Suprapubic skin (tissue), 4 donors: ENCODE measurements at places on chromosomes 2 and 18.

DNA sequence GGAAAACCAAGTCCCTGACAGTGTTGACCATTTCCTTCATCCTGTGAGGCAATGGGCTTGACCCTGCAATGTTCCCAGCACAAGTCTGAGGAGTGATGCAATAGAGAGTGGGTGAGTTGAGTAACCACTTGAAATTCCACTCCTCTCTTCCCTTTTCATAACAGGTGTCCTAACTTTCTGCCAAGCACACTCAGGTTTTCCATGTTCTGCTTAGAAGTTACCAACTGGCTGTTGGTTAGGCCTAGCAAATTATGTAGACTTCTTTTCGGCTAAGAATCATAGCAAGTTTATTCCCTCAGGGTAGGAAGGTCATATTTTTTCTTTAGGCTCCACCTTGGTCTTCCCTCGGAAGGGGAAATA, 11.5 kb downstream of the GNLY start:
- no peak for DNase-seq

DNA sequence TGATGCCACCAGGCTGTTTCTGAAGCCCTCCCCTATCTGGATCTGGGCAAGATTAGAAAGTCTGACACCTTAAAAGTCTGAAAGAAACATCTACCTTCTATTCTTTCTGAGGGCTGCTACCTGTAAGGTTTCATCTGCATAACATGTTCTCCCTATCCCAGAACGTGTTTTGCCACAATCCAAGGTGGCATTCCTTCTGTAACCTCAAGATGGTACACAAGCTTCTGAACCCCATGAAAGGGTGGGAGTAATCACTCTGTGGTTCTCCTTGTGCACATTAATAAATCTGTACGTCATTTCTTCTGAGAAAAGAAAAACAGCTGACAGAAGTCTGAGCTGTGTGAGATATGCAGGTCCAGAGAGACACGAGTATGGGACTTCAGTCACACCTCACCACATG, 41.8 kb upstream of the MSH6 start:
- DNase-seq = no peak

- DNase-seq = no peak
Measured at GRCh38 chr2:30484995-30485394, 37.9 kb downstream of the LCLAT1 start.

DNA sequence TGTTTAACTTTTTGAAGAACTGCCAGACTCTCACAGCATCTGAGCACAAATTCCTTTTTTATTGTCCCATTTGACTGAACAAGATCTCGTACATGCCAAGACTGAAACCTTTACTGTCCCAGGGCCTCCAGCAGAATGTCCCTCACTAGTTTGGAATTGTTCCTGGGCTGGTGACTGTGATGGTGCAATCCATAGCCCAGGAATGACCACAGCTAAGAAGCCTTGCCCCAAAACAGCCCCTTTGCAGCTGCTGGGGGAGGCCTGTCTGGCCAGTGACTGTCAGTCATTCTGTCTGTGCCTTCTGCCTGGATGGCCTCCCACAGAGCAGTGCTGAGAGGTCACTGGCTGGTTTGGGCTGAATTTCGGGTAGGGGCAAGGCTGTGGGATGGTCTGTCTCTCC, 184.5 kb upstream of the MSH6 start:
- DNase-seq = no peak

GRCh38 chr2:126720638-126721037, 64.7 kb downstream of the GYPC start:
- no peak for DNase-seq

- no peak for DNase-seq
Measured at GRCh38 chr2:73908689-73909652, 16.2 kb downstream of the ACTG2 start.
